ENCODE measurements at places on chromosomes 4 and X.
A peak's percentile ranks its signal among the peaks of the same experiment; 100 is the strongest.

- DNase-seq, result no peak
These were observed 68.0 kb downstream of the ACOX3 start for GRCh38 chr4:8372506-8372905.

- no peak for DNase-seq
These were observed 1.0 kb upstream of the DDX60 start for GRCh38 chr4:168319486-168320019.

- no peak for DNase-seq
These were observed 38.0 kb downstream of the ELF4 start for GRCh38 chrX:130072345-130072740.

- DNase-seq, result no peak
These were observed at the start of gene SLC49A3 for GRCh38 chr4:688854-689681. TSS of gene SLC49A3 (minus strand) at chr4:689151. CDS start at chr4:689127, 24 bp downstream.

DNA sequence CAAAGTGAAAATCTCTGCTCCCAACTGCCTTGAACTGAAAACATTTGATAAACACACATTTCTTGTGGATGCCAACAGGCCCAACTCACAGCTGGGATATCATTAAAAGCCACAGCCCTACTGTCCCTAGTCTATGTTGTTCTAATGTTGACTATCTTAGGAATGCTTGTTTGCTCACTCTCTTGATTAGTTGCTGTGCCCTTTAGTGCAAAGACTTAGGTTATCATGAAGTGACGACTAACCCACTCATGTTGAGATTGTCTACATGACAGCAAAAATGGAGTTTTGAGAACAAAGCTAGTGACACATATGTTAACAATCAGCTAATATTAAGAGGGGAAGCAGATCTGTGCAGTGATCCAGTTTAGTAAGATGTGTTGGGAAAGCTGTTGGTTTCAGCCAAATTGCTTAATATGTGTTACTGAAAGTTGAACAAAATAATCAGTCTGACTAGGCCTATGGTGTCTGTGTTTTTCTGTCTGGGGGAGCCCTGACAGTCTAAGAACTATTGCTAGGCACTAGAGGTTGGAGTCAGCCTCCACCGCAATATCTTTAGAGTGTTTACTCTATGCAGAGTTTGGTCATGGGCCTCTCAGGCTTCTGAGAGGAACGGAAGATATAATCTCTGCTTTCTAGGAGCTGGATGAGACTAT lies 125.5 kb downstream of the ATG4A start:
- no peak for DNase-seq

DNA sequence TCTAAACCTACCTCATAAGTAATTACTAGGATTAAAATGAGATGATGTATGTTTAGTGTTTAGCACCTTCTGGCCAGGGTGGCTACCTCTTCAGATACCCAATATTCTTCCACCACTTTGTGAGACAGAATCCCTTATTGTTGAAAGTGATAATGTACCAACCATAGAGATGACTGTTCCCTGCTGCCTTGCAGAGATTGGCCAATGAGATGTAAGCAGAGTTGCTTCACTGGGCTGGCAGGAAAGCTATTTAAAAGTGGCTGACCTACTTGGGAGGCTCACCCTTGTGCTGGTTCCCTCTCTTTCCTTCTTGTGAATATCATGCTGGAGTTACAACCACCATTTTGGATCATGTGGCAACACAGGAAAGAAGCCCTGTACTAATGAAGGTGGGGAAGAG lies 58.9 kb downstream of the TMEM154 start:
- DNase-seq, result no peak

- DNase-seq, result no peak
These were observed 143.5 kb downstream of the TSPAN5 start for GRCh38 chr4:98514741-98515469.

- no peak for DNase-seq
These were observed 9.4 kb downstream of the NUDT6 start for GRCh38 chr4:122912810-122913575.

- DNase-seq, result no peak
These were observed 25.1 kb downstream of the HDX start for GRCh38 chrX:84477114-84477513.

GRCh38 chr4:101370663-101371210 lies 23.4 kb upstream of the PPP3CA start:
- no peak for DNase-seq

DNA sequence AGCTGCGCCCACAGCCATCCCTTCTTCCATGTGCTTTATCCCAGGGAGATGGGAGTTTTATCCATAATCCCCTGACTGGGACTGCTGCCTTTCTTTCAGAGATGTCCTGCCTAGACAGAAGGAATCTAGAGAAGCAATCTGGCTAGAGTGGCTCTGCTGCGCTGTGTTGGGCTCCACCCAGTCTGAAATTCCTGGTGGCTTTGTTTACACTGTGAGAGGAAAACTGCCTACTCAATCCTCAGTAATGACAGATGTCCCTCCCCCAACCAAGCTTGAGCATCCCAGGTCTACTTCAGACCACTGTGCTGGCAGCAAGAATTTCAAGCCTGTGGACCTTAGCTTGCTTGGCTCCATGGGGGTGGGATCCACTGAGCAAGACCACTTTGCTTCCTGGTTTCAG lies 116.9 kb upstream of the AR start:
- no peak for DNase-seq

- DNase-seq, result peak; percentile 68
These were observed at the start of gene BST1 for GRCh38 chr4:15702941-15703403. TSS of gene BST1 (plus strand) at chr4:15703065. CDS start at chr4:15703145, 80 bp downstream.

- no peak for DNase-seq
These were observed 59.7 kb downstream of the RWDD4 start for GRCh38 chr4:183599284-183599683.

DNA sequence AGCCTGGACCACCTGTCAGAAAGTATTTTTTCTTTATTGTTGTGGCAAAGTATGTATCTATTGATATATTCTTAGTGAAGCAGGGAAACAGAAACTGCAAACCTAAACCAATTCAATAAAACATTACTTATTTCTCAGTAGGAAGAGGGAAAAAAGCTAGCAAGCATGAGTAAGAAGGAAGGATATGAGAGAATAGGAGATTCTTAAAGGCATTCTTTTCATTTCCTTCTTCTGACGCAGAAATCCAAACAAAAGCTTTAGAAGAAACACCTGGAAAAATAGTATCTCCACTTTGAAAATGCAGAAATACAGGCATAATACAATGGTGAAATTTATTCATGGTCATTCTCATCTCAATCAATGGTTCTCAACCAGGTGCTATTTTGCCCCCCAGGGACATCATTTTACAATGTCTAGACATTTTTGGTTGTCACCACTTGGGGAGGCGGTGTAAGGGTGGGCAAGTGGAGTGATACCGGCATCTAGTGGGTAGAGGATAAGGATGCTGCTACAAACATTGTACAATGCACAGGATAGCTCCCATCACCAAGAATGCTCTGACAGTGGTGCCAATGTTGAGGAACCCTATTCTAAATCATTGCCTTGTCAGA lies 21.7 kb upstream of the ATXN3L start:
- no peak for DNase-seq

- DNase-seq, result no peak
These were observed 185.7 kb upstream of the TBL1X start for GRCh38 chrX:9279234-9279544.

Measured in stimulated activated CD8-positive, alpha-beta memory T cell treated with anti-CD3 and anti-CD28 coated beads, Interleukin-4, amount 100 ng/mL, for 48 hours (primary cell).